ENCODE measurements at places on chromosomes 7 and 10.

- DNase-seq = no peak
These were observed 12.6 kb upstream of the PRPS1L1 start for GRCh38 chr7:18040196-18040595.

DNA sequence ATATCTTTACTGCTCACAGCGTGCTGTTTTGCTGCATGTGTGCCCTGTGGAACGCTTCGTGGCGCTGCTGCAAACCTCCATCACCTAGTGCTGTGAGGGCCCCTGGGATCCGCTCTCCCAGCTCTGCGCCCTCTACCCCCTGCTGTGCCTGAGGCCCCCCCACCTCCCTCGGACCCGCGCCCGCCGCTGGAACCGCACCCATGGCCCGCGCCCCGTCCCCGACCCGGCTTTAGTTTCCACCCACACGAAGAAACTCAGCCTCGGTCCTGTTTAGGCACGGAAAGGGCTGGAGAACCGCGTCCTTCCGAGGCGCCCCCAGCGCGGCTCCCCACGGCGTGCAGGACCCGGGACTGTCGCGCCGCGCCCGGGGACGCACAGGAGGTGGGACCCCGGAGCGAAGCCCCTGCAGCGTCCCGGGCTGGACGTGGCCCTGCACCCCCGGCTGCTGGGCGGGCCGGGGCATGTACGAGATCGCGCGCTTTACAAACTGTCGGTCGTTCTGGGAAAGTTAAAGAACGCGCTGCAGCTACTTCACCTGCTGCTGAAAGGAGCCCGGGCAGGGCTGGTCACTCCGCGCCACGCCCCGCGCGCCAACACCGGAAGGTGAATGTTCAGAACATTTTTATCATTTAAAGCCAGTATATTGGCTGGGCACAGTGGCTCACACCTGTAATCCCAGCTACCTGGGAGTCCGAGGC is 54.3 kb downstream of the BMS1 start:
- DNase-seq = peak; percentile 63

GRCh38 chr10:133258818-133259601 is 17.7 kb downstream of the ADAM8 start:
- peak; percentile 97 for DNase-seq

GRCh38 chr7:123397746-123398338 is 136.6 kb downstream of the IQUB start:
- no peak for DNase-seq

- no peak for DNase-seq
These were observed 14.7 kb downstream of the MMRN2 start for GRCh38 chr10:86942441-86943315.

DNA sequence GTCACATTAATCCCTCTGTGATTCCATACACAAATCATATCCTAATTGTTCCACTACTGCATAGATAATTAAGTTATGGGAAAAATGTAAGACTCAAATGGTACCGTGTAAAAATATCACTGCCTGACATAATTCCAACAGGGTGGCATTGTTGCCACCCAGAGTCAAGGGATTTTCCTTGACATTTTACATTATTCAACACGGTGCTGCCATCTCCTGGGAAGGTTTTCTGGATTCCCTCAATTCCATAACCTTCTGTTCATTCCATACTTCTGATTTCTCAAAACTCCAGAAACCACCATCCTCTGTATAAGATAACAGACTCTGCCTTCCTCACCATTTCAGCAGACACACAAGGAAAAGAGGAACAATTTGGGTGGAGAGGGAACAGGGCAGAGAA is 495.9 kb downstream of the XPNPEP1 start:
- no peak for DNase-seq
